ENCODE measurements at places on chromosomes 12 and 14.

DNA sequence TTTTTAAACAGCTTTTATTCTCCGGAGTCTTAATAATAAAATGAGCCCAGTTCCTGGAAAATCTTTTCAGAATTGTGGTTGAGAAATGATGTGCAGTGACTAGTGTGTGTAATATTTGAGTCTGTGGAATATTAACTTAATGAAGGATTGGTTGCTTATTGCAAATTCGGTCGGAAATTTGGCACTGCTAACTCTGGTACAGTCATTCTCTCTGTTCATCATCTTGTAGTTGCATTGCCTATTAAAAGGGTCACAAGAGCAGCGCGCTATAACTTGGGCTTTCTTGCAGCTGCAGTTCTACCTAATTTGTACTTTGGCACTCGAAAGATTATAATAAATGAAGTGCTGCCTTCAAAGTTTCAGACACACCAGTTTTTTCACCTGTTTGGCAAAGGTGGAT is 146.0 kb downstream of the FLRT2 start:
- no peak for DNase-seq

DNA sequence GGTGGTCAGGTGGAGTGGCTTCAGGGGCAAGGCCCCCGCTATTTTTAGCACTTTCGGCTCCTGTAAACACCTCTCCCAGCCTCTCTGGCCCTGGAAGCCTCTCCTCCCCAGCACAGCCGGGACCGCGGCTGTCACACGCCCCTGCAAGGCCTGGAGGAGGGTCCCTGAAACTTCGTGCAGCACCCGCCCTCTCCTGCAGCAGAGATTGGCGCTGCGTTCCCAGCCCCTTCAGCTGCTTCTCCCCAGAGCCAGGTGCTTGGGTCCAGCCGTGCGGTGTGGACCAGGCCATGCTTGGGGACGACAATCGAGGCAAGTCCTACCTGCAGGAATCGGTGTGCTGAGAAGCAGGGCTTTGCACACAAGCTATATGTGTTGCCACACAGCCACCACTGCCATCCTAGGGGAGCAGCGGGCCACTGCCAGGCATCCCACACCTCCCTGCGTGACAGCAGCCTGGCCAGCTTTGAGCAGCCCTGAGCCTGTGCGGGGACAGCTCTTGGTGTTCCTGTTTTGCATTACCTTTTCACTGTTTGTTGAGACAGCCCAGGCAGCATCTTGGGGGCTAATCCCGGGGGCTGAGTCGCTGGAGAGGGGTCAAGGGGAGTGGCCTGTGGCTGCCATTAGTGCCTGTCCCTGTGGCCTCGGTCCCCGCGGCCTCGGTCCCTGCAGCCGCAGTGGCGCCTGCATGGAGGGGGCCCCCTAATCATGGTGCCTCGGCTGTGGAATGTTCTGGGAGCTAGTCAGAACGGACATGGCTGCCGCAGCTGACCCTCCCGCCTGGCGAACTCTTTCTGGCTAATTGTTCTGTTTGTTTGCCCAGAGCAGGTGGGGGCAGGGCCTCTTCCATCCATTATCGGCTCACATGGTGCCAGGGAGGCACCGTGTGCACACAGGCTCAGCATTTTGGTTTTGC is 27.6 kb upstream of the TRAF3 start:
- DNase-seq = no peak

GRCh38 chr14:100323942-100324307 is 786 bp downstream of the SLC25A47 start:
- no peak for DNase-seq

GRCh38 chr14:22266142-22266442 is 322.9 kb downstream of the DAD1 start:
- DNase-seq = no peak

DNA sequence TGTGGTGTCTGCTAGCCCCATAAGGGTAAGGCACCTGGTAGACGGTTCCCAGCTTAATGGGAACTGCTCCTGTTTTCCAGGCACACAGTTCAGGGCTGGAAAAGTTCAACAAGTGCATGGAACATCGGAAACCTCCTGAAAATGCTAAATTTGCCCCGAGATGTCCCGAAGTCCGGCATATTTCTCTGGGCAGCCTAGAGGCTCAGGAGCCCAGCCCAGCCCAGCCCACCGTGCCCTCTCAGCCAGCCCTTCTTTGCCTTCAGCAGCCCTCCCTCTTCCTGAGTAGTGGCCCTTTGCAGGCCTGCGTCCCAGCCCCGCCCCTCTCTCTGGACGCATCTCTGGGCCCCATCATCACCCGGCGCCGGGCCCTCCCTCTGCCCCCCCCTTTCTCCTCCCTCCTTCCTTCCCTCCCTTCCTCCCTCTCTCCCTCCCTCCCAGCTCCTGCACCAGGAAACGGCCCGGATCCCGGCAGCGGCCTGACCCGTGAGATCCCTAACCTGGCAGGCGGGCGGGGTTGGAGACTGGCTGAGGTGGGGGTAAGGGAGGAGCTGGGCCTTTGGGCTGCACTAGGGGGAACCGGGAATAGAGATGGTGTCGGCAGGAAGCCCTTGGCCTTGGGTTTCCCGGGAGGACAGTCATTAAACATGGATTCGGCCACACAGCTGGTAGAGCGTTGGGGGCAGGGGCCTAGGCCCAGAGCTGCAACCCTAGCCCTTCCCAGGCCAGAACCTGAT is at the start of gene BCL2L2:
BCL2L2 (plus strand) TSS at position 422 of the 734 bp plus-strand sequence. CDS start 935 bp downstream, outside the sequence.
- peak; percentile 93 for DNase-seq

GRCh38 chr14:63949696-63950095 is 96.9 kb downstream of the SYNE2 start:
- no peak for DNase-seq

DNA sequence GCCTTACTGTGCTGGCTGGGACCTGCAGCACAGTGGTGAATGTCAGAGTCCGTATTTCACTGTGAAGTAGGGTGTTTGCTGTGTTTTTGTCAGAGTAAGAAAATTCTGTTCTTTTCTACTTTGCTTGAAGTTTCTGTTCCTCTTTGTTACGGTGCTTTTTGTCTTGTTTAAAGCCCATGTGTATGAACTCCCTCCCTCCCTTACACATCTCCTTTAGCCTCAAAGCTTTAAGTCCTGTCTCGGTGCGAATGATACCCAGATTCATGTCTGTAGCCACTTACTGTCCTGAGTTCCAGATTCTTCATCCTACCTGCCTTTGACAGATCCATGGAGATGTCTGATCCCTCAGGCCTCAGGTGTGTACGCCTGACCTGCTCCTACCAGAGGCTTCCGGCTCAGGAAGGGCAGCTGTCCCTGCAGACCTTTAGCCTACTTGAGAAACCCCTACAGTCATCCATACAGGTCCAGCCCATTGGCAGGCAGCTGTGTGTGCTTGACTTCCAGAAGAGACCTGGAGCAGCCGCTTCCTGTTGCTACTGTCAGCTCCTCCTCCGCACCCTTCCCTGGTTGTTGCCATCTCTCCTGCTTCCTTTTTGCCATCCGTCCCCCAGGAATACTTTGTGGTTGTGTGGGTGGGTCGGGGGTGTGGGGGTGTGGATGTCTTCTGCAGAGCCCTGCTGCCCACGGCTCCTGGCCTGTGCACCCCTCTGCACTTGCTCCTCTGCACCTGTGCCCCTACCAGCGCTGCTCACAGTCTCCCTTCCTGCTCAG is 72.9 kb downstream of the DDX51 start:
- no peak for DNase-seq

- DNase-seq = no peak
Measured at GRCh38 chr14:75389679-75390078, 38.1 kb upstream of the JDP2 start.

DNA sequence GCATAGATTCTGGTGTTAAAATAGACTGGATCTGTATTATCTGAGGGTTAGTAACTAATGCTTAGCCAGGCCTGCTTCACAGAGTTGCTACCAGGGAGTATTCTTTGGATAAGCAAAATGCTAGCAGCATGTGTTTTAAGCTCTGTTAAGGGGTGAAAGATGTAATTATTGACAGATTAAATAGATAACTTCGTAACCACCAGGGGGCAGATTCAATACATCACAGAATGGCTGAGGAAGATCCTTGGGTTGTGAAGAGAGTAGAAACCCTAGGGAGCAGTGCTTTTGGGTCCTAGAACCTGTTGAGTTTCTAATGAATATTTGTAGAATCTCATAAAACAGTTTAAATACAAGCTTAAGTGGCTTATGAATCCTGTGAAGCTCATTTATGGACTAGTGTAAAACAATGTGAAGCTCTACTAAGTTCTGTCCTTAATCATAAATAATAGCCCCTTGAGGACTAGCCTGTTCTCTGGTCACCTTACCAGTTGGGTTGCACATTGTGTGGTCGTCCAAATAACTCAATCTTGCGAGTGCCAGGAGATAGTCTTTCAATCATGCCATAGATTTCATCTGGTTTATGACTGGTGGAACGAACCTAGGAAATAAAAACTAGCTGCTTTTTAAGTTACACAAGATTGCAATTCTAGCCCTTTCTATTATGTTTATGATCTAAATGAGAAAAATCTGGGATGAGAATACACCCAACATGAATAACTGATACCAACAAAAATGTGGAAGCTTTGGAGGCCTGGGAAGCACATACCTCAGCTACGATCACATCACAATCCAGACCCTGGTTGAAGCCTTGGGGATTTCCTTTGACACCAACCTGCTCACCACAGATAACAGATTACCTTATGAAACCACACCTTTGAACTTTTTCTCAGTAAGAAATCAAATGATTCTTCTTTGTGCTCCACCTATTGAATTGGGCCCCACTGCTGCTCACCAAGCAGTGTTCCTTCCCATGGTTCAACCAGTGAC is 12.3 kb downstream of the METTL3 start:
- no peak for DNase-seq

DNA sequence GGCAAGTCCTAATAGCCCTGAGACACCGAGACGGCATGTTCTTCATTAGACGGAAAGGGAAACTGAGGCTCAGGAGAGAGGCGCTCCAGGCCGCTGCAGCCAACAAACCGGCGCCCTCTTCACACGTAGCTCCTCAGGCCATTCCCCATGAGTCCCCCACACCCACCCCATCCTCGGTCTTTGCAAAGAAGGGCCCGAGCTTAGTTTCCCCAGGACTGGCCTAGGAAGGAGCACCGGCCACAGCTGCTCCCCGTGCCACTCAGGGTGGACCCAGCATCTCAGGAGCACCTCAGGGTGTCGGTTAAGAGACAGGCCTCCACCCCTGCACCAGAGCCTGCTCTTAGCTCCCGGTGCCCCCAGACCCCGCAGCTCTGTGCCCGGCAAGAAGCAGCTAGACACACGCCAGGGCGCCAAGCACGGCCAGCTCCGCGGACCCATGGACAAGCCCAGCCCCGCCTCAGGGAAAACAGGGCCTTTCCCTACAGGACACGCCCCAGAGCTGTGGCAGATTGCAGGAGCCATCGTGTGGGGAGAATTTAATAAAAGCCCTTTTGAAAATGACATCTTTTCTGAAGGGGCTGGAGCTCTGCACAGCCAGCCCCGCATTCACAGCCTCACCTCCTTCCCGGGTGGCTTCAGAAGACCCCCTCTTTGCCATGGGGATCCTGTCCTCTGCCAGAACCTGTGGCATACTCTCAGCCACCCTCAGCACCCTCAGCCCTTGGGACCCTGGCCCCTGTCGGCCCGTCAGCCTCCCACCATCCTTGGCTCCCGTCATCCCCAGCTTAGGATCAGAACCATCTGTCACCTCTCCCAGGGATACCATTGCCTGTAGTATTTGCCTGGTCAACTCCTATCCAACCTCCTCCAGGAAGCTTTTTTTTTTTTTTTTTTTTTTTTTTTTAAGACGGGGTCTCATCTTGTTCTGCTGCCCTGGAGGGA is 59.7 kb downstream of the LGMN start:
- DNase-seq = no peak

- no peak for DNase-seq
Measured at GRCh38 chr12:52254965-52255751, 19.3 kb upstream of the KRT86 start.

DNA sequence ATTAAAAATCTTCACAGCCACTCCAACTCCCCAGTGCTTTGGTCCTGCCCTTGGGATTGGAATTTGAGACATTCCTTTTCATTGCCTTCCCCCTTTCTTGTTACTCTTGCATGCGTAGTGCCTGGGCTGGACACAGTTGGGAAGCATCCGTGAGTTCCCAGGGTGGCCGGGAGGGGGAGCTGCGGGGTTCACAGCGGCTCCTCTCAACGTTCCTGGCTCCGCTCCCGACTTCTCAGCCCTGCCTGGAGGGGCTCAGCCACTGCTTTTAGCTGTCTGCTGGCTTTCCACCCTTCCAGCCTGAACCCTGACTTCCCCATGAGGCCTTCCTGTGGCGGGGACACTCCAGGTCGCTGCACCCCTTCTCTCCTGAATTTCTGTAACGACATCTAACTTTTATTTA is 3.2 kb downstream of the TEX52 start:
- DNase-seq = peak; percentile 94

GRCh38 chr14:51576117-51576430 is 75.6 kb upstream of the FRMD6 start:
- DNase-seq = no peak

DNA sequence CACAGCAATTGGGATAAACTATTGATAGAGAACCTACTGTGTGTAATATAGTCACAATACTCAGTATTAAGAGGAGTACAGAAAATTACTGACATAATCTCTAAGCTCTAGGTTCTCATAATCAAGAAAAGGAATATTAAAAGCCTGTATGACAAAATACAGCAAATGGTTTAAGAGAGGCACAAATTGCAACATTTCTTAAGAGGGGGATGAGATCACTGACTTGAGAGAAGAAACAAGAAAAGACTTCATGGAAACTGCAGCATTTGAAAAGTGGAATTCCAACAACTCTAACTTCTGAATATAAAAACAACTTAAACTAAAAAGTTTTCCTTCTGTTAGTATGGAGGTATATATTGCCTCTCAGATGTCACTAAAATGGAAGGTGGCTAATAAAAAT is 89.7 kb downstream of the NUMB start:
- DNase-seq = no peak

DNA sequence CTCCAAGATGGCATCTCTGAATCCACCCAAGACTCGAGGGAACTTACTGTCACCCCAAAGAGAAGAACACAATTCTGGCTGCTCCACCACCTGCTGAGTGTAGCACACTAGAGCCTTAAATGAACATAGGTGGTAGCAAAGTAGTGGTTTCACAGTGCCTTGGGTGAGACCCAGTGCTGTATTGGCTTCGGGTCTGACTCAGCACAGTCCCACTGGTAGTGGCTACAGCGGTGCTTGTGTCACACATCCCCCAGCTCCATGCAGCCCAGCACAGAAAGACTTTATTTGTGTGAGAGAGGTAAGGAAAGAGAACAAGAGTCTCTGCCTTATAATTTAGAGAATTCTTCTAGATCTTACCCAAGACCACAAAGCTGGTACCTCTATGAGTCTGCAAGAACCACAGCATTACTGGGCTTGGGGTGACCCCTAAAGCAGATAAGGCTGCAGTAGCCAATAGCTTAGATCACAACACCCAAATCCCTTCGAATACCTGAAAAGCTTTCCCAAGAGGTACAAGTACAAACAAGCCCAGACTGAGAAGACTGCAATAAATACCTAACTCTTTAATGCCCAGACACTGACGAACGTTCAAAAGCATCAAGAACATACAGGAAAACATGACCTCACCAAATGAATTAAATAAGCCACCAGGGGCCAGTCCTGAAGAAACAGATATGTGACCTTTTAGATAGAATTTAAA is 83.3 kb upstream of the SLC38A4 start:
- no peak for DNase-seq

GRCh38 chr12:27924350-27925135 is 48.0 kb downstream of the PTHLH start:
- no peak for DNase-seq

- DNase-seq = no peak
Measured at GRCh38 chr14:104373055-104373854, 206.3 kb upstream of the C14orf180 start.

All from lower leg skin (tissue), 4 donors.